ENCODE measurements at places on chromosomes 2 and 18.

DNA sequence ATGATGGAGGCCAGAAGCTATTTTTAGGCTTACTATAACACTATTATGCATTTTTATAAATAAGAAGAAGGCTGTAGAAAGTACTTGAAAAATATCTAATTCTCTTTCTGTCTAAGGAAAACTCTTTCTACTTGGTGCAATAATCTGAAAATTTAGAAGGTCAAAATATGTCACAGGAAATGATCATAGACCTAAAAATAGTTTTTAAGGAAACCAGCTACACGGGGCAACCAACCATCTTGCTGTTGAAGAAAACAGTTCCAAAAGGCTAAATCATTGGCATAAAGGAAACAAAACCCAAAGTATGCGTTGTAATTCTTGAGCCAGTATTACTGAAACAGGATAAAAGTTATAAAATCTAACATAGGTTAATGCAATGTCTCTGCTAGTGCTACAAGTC is 40.2 kb downstream of the SOCS6 start:
- DNase-seq, result no peak

DNA sequence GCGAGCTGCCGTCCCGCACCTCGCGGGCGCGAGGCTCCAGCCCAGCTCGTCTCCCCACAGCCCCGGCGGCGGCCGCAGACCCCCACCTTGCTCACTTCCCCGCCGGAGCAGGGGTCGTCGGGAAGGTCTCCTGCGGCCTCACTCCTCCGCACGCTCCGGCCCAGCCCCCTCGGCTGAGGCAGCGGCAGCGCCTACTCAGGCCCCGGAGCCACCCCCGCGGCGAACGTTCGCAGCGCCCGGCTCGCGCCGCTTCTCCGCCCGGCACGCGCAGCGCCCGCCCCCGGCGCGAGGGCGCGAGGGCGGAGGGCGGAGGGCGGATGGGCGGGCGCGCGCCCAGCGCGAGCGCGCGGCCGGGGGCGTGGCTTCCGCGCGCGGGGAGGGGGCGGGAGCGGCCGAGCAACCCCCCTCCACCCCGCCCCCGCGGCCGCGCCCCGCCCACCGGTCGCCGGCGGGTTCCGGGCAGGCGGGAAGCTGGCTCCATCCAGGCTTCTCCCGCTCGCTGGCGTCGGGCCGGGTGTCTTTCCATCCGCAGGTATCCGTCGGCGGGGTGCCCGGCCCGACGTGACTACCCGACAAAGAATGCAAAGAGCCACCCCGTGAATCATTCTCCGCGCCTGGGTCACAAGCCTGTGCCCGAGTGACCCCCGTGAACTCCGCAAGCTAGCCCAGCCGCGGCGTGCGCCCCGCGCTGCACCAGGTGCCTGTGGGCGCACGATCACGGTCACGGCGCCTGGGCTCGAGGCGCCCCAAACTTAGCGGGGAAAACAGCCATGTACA is at the start of gene DTNB:
DTNB (minus strand) TSS at position 278 of the 777 bp plus-strand sequence. CDS start 20,917 bp downstream, outside the sequence.
- peak; percentile 30 for DNase-seq

GRCh38 chr2:152542995-152543481 is 174.2 kb downstream of the PRPF40A start:
- no peak for DNase-seq

DNA sequence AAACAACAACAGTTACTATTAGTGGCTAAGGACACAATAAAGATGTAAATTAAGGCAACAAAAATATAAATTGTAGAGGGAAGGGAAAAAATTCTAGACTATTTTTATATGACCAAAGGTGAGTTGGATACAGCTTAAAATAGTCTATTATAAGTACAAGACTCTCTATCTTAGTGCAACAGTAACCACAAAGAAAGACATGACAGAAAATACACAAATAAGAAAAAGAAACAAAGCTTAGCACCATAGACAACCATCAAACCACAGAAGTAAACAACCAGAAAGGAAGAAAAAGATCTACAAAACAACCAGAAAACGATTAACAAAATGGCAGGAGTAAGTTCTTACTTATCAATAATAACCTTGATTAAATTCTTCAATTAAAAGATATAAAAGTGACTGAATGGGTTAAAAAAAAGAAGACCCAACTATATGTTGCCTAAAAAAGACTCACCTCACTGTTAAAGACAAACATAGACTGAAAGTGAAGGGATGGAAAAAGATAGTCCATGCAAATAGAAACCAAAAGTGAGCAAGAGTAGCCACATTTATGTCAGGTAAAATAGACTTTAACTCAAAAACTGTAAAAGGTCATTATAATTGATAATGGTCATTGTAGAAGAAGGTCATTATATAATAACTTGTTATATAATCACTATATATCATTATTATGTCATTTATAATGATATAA is 62.5 kb downstream of the USP40 start:
- no peak for DNase-seq

GRCh38 chr18:7876354-7877104 is 309.4 kb downstream of the PTPRM start:
- no peak for DNase-seq

DNA sequence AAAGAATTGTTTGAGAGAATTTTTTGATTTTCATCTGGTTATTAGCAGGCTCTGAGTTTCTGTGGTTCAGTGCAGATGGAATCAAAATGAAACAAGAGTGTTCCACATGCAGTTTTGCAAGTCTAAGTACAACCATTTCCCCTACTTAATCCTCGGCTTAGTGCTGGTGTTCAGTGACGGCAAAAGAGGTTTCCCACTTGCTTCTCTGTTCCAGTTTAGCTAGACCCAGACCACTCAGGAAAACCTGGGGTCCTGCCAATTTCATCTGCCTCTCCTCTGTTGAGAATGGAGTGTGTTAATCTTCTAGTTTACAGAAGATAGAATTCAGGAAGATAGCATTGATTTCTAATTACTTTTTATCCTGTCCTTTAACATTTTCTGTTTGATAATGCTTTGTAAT is 996.2 kb upstream of the FANCL start:
- DNase-seq, result no peak

GRCh38 chr2:43894743-43895142 is 56.0 kb downstream of the ABCG8 start:
- DNase-seq, result no peak

DNA sequence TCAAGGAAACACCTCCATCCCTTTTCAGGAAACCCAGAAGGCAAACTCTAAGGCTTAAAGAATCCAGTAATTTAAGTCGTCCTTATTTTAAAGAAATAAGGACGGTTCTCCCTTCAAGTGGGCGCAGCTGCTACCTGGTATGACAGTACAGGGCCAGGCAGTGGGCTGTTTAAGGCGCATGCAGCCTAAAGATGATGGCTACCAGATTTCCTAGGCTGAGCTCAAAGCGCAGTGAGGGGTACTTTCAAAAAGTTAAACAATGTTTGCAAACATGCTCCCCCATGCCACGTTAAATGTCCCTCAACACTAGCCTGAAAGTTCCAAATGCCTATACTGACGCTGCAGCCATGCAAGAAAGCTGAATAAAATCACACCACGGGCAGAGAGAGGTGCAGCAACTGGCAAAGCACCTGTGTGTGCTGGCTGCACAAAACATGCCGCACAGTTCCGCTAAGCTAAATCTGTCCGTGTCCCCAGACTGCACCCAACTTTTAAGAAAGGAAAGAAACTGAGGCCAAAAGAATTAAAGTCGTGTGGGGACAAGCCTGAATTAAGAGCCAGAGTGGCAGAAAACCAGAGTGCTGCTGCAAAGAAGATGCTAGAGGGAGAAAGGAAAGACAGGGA is 583 bp downstream of the HIBCH start:
- no peak for DNase-seq

DNA sequence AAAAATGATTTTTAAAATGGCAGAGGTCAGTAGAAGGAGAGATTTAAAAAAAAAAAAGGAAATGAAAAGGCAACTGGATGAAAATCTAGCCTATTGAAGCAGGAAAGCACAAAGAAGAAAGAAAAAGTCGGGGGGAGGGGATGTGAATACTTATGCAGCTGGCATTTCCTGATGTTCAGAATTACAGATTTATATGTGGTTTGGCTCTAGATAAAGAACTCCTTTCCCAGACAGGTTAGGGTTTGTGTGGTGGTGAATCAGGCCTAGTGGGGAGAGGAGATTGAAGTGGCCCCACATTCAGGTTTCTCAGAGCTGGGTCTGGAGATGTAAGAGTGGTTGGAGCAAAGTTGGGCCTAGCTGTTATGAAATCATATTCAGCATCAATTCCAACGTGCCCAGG is 394.4 kb downstream of the FIGN start:
- no peak for DNase-seq

- DNase-seq, result no peak
Measured at GRCh38 chr2:163556511-163556910, 179.3 kb downstream of the FIGN start.

- no peak for DNase-seq
Measured at GRCh38 chr18:79708412-79708811, 28.8 kb downstream of the CTDP1 start.

GRCh38 chr2:196278491-196278911 is 107.1 kb upstream of the STK17B start:
- no peak for DNase-seq

GRCh38 chr2:96095116-96095636 is 21.2 kb downstream of the ADRA2B start:
- DNase-seq, result no peak

- no peak for DNase-seq
Measured at GRCh38 chr2:60826111-60826510, 55.3 kb upstream of the REL start.

DNA sequence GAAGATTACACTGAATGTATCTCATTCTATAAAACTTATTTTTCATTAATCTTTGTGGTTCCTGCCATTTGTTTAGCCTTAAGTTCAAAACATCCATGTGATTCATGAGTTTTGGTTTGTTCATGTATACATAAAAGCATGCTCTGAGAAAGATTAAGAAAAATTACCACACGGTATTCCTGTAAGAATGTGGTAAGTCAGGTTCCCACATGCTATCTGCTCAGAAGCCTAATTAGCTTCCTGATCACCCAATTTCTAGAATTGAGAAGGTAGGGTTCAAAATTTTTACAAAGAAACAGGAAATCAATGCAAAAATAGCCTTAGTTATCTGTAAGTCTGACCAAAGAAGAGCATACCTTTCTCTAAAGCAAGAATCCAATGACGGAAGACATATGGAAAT is 241.6 kb upstream of the VRK2 start:
- no peak for DNase-seq

- no peak for DNase-seq
Measured at GRCh38 chr2:151037434-151037833, 224.2 kb downstream of the RBM43 start.

DNA sequence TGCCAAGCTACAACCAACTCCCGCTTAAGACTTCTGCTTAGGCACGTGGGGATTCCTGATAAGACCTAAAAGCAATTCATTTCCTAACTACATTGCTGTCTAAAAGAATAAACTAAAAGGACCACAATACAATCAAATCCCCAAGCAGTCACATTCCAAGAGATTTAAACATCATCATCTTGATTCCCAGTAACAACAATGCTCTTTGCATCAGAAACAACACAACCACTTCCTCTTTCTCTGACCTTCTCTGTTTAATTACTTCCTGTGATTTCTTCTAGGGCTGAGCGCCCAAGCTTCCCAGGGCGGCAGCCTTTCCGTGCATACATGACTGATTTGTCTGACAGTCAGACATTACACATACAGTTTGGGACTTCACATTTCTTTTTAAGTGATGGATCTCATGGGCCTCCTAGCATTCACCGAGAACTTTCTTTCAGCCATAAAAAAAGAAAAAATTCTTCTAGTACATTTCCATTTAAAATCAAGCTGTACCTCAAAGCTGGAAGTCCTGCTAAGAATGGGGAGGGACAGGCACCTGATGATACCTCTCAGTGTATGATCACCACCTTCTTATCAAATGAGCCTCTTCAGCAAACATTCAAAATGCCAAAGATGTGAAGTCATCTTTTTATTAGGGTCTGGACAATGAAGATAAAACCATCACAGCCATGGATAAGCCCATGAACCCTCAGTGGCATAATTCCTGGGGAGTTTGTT is 11.5 kb downstream of the SPRED2 start:
- DNase-seq, result no peak

DNA sequence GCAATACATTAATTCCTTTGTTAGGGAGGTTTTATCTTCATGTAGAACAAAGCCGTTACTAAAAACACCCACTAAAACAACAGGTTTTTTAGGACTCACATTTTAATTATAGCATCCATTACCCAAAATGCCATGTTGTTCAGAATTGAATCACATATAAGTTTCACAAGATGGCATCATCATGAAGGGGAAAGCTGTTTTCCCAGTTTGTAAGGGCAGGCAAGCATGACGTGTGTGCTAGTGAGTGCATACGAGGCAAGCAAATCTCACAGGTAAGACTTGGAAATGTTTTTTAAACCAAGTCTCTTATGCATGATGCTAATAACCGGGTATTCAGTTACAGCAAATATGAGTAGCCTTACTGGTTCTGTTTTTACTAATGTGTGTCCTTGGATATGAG is 111.8 kb upstream of the NFATC1 start:
- DNase-seq, result no peak

GRCh38 chr2:188280811-188281222 is 10.9 kb upstream of the GULP1 start:
- no peak for DNase-seq

GRCh38 chr2:96824079-96824870 is 8.2 kb downstream of the CNNM3 start:
- no peak for DNase-seq

DNA sequence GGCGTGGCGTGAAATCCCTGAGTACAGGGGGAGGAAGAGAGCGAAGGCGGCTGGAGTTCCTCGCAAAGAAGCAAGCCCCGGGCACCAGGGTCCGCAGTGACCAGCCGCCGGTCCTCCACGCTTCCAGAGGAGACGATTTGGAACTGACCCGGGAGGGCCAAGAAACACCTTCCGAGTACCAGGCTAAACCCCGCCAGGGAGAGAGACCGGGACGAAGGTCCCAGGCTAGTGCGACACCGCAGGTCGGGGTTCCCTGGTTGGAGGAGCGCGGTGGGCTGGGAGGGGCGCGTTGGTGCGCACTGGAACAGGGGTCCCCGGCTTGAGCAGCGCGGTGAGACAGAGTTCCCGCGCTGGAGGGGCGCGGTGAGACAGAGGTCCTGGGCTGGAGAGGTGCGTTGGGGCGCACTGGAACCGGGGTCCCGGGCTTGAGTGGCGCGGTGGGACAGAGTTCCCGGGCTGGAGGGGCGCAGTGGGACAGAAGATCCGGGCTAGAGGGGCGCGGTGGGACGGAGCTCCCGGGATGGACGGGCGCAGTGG is 901 bp downstream of the WDFY1 start:
- peak; percentile 9 for DNase-seq

- no peak for DNase-seq
Measured at GRCh38 chr18:34932792-34933466, 108.3 kb upstream of the MAPRE2 start.

GRCh38 chr2:188979187-188980114 is 5.3 kb downstream of the COL3A1 start:
- no peak for DNase-seq

- DNase-seq, result no peak
Measured at GRCh38 chr2:183597841-183598240, 473.6 kb downstream of the NUP35 start.

- no peak for DNase-seq
Measured at GRCh38 chr2:48318116-48318515, 211.8 kb upstream of the STON1 start.

- no peak for DNase-seq
Measured at GRCh38 chr18:49858309-49859020, 45.1 kb upstream of the ACAA2 start.
